ENCODE measurements at places on chromosomes 7 and 10. TPM values are rescaled to one million over a fixed set of nuclear protein-coding genes. Genes with fewer than 3 reads are reported as not detected.

GRCh38 chr10:58179238-58179637 lies 88.5 kb downstream of the IPMK start:
- peak; percentile 20 for DNase-seq

GRCh38 chr7:120407010-120407409 lies 134.0 kb downstream of the KCND2 start:
- DNase-seq = peak; percentile 8

OIT3 gene
- not detected for total RNA-seq

MYOF gene
- 57.1 TPM for total RNA-seq

DNA sequence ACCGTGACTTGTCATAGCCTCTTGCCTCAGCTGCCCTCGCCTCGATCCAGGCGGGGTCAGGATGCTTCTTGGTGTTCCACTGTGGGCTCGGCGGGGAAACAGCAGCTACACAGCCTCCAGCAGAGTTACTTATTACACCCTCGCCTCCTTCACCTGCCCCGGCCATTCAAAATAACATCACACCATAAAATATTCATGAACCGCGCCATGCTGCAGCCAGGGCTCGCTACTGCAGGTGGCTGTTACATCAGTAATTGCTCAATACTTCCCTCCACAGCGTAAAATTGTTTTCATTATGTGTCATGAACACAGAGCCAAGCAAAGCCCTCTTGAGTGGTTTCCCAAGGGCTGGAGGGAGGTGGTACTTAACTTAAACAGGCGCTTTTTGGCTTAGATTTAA lies 241.5 kb upstream of the SP8 start:
- DNase-seq = no peak

EBLN1 gene
- not detected for total RNA-seq

- no peak for DNase-seq
These were observed 133.4 kb downstream of the PRKAG2 start for GRCh38 chr7:151743481-151743983.

GRCh38 chr10:117830205-117830604 lies 216.5 kb downstream of the RAB11FIP2 start:
- no peak for DNase-seq

GRCh38 chr7:117728890-117729624 lies 144.2 kb downstream of the CTTNBP2 start:
- peak; percentile 35 for DNase-seq

TMEM196 gene
- total RNA-seq = not detected

INHBA gene
- total RNA-seq = 23.0 TPM

DNA sequence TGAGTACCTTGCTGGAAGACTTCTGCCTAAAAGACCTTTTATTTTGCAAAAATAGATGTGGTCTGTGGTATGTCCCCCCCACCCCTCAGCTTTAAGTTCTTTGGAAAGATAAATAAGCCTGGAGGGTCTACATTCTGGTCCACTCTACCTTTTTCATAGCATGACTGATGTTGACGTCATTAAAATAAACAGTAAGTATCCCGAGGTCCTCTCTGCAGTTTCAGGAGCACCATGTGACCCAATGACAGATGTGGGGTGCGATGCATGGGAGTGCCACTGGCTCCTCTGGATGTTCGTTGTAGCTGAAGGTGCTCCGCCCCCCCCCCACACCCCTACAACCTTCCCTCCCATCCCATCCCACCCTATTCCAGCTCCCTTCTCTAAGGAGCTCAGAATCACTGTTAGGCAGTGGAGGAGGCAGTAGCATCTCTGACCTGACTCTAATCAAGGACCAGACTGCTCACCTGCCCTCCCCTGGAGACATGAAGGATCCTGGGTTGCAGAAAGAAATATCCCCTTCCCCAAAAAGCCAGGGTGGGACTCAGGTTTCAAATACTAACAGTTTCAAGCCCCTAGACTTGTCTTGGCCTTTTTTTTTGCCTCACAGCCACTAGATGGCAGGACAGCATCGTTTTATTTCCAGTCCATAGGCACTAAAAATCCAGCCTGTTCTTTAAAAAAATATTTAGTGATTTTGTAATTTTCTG lies 25.1 kb downstream of the CASP7 start:
- DNase-seq = peak; percentile 34

DNA sequence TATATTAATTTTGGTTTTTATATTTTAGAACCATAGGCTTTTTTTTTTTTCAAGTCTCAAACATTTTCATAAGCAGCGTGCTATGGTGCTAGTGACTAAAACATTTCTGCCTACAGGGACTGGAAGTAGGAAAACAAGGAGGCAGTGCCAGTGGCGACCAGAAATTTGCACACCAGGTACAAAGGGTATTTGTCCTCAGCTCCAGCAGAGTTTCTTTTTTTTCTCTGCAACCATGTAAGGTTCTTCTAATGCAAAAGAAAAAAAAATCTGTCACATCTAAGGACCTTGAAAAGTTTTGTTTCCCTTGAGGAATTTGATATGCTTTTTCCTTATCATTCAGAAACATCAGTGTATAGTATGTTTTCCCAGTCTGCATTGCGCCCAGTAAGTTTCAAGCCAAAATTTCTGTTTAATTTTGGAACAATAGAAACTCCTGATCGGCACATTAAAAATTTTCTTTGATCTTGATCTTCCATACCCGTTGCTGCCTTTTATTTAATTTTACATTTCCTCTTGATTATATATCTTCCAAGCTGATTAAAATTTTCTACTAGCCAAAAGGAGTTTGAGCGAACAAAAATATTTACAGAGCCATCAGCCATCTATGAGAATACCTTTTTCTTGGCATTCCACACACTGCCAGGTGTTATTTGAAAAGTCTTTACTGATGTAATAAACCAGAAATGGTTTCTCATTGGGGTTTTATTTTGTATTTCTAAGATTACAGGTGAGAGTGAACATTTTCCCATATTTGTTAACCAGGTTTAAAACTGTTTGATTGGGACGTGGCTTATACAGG lies 956 bp upstream of the KLHDC10 start:
- DNase-seq = no peak

ASB10 gene
- not detected for total RNA-seq

TFPI2 gene
- total RNA-seq = 267 TPM

- no peak for DNase-seq
These were observed 236.1 kb downstream of the RNLS start for GRCh38 chr10:88347022-88347421.

FAM237B gene
- total RNA-seq = not detected

ZNF248 gene
- 5.9 TPM for total RNA-seq

All from RPMI7951 (cell line).